ENCODE measurements at places on chromosomes 2 and 18.

GRCh38 chr2:234258562-234259141 is 208.2 kb downstream of the SPP2 start:
- no peak for DNase-seq

DNA sequence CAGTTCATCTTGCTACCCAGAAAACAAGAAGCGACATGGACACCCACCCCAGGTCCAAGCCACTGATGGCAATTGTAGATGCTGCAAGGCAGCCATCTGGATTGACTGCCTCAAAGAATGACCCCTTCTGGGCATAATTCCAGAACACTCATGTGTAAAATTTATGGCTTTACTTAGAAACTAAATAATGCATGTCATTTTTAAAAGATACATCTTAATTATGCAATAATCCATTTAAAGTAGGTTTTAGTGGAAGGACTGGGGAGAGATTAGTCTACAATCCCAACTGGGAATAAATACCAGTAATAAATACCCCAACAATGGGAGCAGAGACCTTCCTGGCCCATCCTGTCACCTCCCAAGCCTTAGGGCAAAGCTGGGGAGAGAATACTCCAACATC is 247.7 kb downstream of the SS18 start:
- DNase-seq: no peak

- DNase-seq: no peak
These were observed 27.7 kb upstream of the CHMP1B start for GRCh38 chr18:11823545-11823944.

DNA sequence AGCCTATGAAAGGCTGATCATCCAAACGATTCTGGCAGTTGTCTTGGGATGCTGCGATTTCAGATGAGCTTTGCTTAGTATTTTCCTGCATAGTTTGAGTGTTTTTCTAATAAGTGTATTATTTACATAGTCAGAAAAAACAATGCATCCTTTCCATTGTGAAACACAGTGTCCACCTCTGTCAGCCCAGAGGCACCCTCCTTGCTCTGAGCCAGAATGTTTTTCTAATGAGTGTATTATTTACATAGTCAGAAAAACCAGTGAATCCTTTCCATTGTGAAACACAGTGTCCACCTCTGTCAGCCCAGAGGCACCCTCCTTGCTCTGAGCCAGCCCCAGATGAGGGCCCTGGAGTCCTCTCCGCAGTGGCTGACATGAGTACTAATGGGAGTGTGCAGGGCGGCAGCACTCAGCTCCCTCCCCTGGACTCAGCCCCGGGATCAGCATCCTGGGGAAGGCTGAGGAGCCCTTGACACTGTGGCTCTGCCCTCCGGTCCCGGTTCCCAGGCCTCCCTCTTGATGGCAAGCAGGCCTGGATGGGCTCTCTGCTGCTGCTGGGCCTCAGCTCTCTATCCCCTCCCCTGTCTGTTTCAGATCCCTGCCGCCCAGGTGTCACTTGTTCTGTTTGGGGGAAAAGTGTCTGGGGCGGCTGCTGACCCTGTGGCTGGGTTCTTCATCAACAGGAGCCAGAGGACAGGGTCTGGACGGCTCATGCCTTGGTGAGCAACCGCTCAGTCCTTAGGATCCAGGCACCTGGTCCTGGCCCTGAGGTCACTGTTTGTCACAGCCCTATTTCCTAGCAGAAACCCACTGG is 5.9 kb downstream of the MFSD2B start:
- DNase-seq: peak; percentile 50

DNA sequence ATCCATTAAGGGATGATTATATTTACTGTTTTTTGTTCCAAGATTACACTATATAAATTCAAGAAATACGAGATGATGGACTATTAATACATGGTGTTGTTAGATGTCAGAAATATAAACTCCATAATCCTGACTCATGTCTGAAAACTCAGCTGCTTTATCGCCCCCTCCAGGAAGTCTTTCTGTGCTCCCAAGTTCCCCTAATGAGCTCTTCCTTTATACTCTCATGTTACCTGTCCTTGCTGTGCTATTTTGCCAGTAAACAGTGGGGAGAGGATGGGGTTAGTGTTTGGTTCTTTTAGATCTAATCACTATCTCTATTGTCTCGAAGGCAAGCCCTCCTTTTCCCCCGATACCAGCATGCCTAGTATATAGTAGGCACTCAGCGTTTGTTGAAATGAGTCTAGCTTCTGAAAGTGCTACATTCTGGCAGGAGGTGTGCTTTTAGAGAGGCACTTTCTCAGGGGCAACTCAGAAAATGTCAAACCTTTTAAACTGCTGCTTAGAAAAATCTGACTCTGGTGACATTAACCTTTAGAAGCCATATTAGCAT is 21.4 kb upstream of the BARD1 start:
- DNase-seq: no peak

- no peak for DNase-seq
These were observed 22.0 kb upstream of the SLC35G4 start for GRCh38 chr18:11587432-11587831.

DNA sequence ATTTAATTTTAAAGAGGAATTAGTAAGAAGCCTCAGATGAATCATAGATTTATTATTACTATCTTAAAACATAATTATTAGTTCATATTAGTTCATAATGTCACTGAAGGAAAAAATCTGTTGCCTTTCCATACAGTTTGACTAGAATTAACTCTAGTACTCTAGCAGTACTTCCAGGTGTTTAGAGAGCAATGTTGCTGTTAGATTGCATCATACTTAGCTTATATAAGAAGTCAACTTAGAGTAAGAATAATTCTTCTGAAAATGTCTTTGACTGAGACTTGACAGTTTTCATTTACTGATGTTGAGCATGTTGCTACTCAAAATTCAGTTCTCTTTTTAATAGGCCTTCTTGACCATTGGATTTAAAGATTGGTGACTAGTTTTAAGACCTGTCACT is 4.7 kb downstream of the RAB3GAP1 start:
- DNase-seq: no peak

DNA sequence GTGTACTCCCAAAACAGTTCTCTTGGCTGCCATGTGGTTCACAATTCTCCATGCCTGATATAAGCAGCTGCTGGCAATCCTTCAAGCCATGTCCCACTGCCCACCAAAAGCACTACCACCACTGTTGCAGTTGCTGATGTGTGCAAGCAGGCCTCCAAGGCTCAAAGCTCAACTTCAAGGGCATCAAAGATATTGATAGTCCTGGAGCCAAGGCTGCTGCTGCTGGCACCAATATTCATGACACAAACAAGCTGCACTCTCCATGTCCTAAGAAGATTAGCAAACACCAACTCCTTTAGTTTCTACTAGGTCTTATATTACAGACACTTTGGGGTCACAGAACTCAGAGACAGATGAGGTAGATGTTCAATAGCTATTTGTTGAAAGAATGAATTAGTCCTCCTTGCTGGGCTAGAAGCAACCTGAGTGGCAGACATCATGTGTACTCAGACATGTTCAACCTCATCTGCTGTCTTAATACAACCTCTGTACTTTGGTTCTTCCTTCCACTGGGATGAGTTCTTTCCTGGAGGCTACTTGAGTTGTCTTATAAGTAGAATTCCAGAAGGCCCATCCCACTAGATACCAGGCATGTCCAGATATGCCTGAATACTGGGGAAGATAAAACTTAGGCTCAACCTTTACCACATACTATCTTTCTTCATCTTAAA is 104.5 kb upstream of the UGP2 start:
- DNase-seq: no peak

- no peak for DNase-seq
These were observed 53.0 kb upstream of the TANK start for GRCh38 chr2:161107265-161107664.

- no peak for DNase-seq
These were observed 45.2 kb downstream of the MAIP1 start for GRCh38 chr2:200000444-200001163.

GRCh38 chr18:62717169-62717924 is 2.0 kb downstream of the PHLPP1 start:
- no peak for DNase-seq
